Cardiac atrium fibroblast (primary cell): ENCODE measurements at places on chromosomes 5 and 9. TPM values are rescaled to one million over a fixed set of nuclear protein-coding genes. Genes with fewer than 3 reads are reported as not detected.

Gene CNTRL
- 1.5 and 5.1 TPM in 2 replicates for total RNA-seq

Gene MUSK
- 0.36 and 0.49 TPM in 2 replicates for total RNA-seq

Gene SPINK6
- total RNA-seq, result not detected in 2 replicates

Gene AQP3
- total RNA-seq, result 0.36 and 2.6 TPM in 2 replicates
